K562 (cell line): ENCODE measurements at places on chromosomes 3 and 15. TPM values are rescaled to one million over a fixed set of nuclear protein-coding genes. Genes with fewer than 3 reads are reported as not detected.

The LRRC2 gene
- not detected in 2 replicates for total RNA-seq

The MUSTN1 gene
- 0.78 TPM in 1 of 2 replicates, not detected in the other for total RNA-seq

The NR2F2 gene
- total RNA-seq, result 49.7 and 51.8 TPM in 2 replicates

The SNX22 gene
- 1.8 and 3.0 TPM in 2 replicates for total RNA-seq

The XRN1 gene
- total RNA-seq, result 17.2 and 22.0 TPM in 2 replicates

The AHSG gene
- 0.69 and 1.2 TPM in 2 replicates for total RNA-seq

The MED12L gene
- not detected in 2 replicates for total RNA-seq

The ZBED2 gene
- total RNA-seq, result 0.11 and 0.16 TPM in 2 replicates

The KNG1 gene
- total RNA-seq, result 0.07 and 0.09 TPM in 2 replicates

The SPESP1 gene
- total RNA-seq, result not detected in 2 replicates

The PPP2R3A gene
- 0.18 and 0.22 TPM in 2 replicates for total RNA-seq

The KLF15 gene
- total RNA-seq, result 3.7 and 4.8 TPM in 2 replicates

The ECE2 gene
- total RNA-seq, result not detected in 2 replicates

The PLAAT1 gene
- 1.2 and 1.6 TPM in 2 replicates for total RNA-seq

The WDR73 gene
- 21.7 and 22.8 TPM in 2 replicates for total RNA-seq

The BOC gene
- not detected in 2 replicates for total RNA-seq

The NDUFAF3 gene
- total RNA-seq, result 73.3 and 77.2 TPM in 2 replicates

The CKMT1B gene
- 5.5 and 8.7 TPM in 2 replicates for total RNA-seq

The CCR9 gene
- not detected in 2 replicates for total RNA-seq

The TIMP4 gene
- total RNA-seq, result not detected in 2 replicates

The CPLX3 gene
- total RNA-seq, result not detected in 2 replicates

The HHLA2 gene
- total RNA-seq, result not detected in 2 replicates

The NEDD4 gene
- total RNA-seq, result 21.6 and 22.1 TPM in 2 replicates

The STRIT1 gene
- total RNA-seq, result not detected in 2 replicates

The TUSC7 gene
- total RNA-seq, result not detected in 2 replicates

The NPAP1 gene
- not detected in 2 replicates for total RNA-seq

The MELTF gene
- total RNA-seq, result 10.5 and 11.7 TPM in 2 replicates

The ANKRD34C gene
- total RNA-seq, result not detected in 2 replicates

The PRRT3 gene
- 1.9 and 2.2 TPM in 2 replicates for total RNA-seq

The NRG4 gene
- total RNA-seq, result 1.5 TPM in 2 replicates

The SAMD7 gene
- total RNA-seq, result not detected in 2 replicates

The RPL29 gene
- 917 and 1,045 TPM in 2 replicates for total RNA-seq

The FHIT gene
- total RNA-seq, result 6.3 and 10.9 TPM in 2 replicates

The THAP10 gene
- 0.13 TPM in 1 of 2 replicates, not detected in the other for total RNA-seq

The TTLL13 gene
- 0.11 and 0.36 TPM in 2 replicates for total RNA-seq

The MINAR1 gene
- 0.72 and 0.89 TPM in 2 replicates for total RNA-seq

The SLC12A8 gene
- 0.33 TPM in 1 of 2 replicates, not detected in the other for total RNA-seq

The SERPINI1 gene
- total RNA-seq, result 2.2 and 2.8 TPM in 2 replicates

The WDR76 gene
- 43.7 and 46.3 TPM in 2 replicates for total RNA-seq

The COPB2 gene
- total RNA-seq, result 99.1 and 101 TPM in 2 replicates

The RNF7 gene
- total RNA-seq, result 94.5 and 96.7 TPM in 2 replicates

The AP3B2 gene
- 0.18 TPM in 1 of 2 replicates, not detected in the other for total RNA-seq

The SAMMSON gene
- 1.3 and 1.8 TPM in 2 replicates for total RNA-seq

The BDH1 gene
- total RNA-seq, result 0.11 and 0.27 TPM in 2 replicates

The DUOX2 gene
- total RNA-seq, result 0.02 and 0.36 TPM in 2 replicates

The PROK2 gene
- total RNA-seq, result not detected in 2 replicates

The A4GNT gene
- not detected in 2 replicates for total RNA-seq

The GPR156 gene
- 0.09 and 0.11 TPM in 2 replicates for total RNA-seq

The IDH3A gene
- 130 and 131 TPM in 2 replicates for total RNA-seq

The RETNLB gene
- not detected in 2 replicates for total RNA-seq

The LEO1 gene
- total RNA-seq, result 19.2 and 19.6 TPM in 2 replicates

The PAQR9 gene
- total RNA-seq, result 0.40 and 0.58 TPM in 2 replicates

The RPLP1 gene
- 2,904 and 3,053 TPM in 2 replicates for total RNA-seq

The MEGF11 gene
- not detected in 2 replicates for total RNA-seq

The CLEC3B gene
- total RNA-seq, result not detected in 2 replicates

The ACY1 gene
- 134 and 138 TPM in 2 replicates for total RNA-seq
